Stimulated activated CD8-positive, alpha-beta memory T cell treated with anti-CD3 and anti-CD28 coated beads, Interleukin-15, amount 100 ng/mL, for 24 hours (primary cell): ENCODE measurements at places on chromosomes 12 and 14.

DNA sequence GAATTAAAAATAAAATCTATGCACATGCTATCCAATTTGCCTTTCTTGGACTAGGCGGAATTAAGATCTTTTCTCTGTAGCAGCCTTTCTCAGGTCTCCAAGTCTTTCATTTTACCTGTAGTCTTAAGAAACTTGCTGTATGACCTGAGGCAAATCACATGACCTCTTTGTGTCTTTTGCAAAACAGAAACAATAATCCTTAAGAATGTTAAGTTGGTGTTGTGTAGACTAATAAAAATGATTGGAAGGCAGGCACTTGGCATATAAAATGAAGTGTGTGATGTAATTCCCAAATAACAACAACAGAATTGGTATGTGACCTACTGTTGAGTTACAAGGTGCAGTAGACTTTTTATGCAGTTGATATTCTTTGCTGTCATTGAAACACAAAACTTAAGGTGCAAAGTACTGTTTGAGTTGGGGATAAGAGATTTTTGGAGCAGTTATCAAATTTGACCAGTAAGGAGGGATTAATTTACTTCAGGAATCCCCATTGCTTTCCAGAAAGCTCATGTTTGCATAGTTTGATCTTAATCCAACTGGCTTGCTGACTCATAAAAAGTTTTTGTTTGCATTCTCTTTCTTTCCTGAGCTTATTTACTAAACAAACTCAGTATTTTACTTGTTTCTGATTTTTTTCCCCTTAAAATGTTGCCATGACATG is 51.4 kb downstream of the SUSD6 start:
- no peak for DNase-seq

DNA sequence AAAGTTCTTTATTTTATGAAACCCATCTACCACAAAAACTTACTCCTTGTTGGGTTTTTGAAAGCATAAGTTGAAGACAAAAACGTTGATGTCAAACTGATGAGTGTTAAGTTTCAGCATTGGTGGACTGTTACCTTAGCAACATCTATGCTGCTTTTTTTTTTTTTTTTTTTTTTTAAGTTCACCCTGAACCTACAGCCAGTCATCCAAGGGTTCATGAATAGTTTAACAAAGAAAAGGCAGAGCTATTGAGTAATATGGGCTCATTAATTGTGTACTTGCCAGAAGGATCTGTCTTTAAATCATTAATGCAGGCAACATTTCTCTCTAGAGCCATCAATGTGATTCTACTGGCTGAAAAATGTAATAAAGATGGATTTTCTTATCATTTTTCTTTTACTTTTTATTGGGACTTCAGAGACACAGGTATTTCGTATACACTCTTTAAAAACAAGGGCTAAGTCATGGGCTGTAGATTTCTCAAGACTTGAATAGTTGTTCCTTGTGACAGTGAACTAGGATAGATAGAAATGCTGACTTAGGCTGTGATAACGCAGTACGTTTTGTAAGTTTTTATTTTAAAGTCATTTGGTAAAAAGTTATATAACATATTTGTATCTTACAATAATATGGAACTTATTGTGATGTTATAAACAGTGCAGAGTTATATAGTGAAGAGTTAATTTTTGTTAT is at the start of gene PTPRQ:
Gene PTPRQ (plus strand): TSS at position 262 of the 693 bp plus-strand sequence. CDS start 111 bp downstream, at position 373.
- DNase-seq = no peak

DNA sequence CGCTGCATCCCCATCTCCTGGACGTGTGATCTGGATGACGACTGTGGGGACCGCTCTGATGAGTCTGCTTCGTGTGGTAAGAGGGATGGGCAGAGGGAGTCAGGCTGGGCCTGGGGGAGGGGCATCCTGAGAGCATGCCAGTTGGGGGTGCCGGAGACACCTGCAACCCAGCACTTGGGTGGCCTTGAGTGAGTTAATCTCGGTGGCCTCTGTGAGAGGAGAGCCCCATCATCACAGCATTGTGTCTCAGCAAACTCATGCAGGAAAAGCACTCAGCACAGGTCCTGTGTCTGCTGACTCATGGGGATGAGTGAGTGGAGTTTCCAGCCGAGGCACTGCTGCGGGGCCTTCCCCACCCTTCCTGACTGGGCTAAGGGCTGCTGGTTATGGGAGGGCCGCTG is 19.6 kb upstream of the LRP1-AS start:
- no peak for DNase-seq

DNA sequence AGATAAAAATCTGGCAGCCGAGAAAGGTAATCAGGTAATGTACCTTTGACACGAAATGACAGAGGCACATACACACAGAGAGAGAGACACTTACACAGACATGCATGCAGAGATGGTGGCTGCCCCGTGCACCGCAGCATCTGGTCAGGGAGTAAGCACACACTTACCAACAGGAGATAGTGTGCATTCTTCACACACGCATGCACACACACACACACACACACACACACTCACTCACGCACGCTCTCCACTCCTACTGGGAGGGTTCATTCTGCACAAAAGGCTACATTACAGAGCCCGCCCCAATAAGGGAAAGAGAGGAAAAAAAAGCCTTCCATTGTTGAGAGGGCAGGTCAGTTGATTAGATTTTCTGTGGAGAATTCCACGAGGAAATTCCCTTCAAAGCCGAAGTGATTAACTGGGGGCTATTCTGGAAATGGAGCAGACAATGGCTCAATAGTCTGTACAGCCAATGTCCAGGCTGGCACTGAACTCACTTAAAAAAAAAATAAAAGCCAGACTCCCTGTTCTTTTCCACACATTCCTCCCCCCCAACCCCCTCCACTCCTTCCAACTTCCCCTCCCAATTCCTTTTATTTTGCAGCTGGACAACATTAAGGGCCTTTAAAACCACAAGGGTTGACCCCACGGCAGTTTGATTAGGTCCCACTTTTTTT is 1.4 kb upstream of the SOX5 start:
- no peak for DNase-seq

DNA sequence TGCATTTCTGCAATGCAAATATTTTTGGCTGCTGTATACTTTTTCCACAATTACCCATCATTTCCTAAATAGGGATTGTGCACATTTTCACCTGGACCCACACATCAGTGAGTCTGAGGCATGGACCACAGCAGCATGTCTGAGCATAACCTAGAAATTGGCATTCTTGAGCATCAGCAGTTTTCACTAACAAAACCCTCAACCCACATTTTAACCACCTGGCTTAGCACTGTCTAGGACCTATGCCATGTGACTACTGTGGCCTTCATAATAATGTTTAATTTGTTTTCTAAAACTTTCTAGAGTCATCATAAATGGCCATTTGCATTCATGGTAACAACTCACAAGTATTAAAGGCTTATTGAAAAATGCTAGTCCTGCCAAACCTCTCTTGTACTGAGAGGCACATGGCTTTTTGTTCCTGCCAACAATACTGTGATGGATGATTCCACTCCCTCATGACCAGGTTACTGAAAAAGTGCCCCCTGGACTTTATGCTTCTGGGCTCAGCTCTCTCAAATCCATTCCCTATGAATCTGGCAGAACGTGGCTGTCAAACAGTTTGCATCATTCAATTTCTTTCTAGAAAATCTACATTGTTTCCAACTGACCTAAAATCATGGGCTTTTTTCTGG is 240.0 kb downstream of the MDGA2 start:
- no peak for DNase-seq

- DNase-seq = no peak
Measured at GRCh38 chr14:96662116-96662970, 134.8 kb upstream of the VRK1 start.

GRCh38 chr14:72828604-72829003 is 65.3 kb downstream of the DPF3 start:
- no peak for DNase-seq

DNA sequence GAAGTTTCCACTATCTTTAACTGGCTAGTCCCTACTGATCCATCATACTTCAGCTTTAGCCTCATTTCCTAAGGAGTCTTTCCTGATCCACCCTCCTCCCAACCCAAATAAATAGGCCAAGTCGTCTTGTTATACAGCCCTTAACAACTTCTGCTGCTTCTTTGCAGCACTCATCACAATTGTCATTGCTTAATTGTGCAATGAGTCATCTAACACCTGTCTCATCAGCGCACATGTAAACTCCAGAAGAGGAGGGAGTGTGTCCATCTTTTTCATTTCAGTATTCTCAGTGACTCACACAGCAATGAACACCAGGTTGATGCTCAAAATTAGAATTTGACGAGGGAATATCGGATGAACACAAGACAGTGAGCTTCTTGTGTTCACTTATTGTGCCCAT is 87.3 kb downstream of the SUDS3 start:
- DNase-seq = no peak

GRCh38 chr14:74476607-74477006 is 16.5 kb downstream of the NPC2 start:
- no peak for DNase-seq

DNA sequence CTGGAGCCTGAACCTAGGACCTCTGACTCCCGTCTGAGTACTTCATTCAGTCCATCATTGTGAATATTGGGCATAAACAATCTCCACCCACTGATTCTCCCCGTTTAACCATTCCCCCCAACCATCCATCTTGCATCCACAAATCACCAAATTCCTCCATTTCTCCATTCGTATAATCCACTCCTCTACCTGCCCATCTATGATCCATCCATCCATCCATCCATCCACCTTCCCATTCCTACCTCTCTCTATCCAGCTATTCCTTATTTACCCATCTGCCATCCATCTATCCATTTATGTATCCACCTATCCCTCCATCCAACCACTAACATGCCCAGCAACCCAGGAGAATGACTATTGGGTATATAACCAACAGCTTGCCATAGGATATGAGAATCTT is 87.5 kb downstream of the CALM1 start:
- DNase-seq = no peak

DNA sequence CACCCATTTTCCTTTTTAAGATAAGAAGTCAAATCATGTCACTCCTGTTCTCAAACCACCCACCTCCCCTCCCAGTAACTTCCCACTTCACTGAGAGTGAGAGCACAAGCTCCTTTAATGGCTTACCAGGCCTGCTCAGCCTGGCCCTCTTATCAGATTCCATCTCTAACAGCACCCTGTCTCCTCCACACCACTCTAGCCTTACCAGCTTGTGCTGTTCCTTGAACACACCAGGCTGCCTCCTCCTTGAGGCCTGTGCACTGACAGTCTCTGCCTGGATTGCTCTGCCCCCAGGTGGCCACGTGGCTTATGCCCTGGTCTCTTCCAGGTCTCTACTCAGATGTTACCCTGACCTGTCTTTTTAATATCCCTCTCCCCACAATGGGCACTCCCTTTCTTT is 40.1 kb upstream of the EVL start:
- DNase-seq = no peak

- DNase-seq = no peak
Measured at GRCh38 chr12:127024791-127025190, 1242.2 kb upstream of the TMEM132C start.

DNA sequence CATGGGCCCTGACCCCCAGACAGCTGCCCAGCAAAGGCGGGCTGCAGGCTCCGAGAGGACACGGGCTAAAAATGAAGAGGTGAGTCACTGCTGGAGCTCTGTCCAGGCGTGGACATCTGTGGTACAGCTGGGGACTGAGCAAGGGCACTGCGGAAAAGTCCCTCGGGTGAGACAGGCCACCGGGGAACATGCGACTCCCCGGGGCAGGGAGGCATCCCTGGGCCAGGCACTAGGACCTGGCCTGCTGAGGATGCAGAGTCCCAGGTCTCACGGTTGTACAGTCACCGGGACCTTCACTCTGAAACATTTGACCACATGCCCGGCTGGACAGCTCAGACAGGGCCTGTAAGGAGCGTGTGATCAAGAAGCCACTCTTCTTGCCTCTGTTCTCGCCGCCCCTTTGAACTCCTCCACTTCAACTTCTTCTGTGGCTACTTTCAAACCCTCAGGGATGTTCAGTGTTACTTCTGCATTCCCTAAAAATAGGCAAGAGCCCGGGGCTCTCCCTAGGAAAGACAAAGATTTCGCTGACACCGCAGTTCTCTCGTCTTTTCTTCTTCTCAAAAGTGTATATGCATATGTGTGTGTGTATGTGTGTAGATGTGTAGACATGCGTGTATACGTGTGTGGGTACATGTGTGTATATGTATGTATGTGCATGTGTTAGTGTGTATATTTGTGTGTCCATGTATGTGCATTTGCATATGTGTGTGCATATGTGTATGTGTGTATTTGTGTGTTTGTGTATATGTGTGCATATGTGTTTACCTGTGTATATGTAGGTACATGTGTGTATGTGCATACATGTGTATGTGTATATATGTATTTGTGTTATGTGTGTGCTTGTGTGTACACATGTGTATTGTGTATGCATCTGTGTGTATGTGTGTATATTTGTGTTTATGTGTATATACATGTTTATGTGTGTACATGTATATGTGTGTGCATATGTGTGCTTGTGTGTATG is 5.0 kb upstream of the RFLNA start:
- no peak for DNase-seq

- DNase-seq = no peak
Measured at GRCh38 chr14:75875958-75876357, 105.8 kb downstream of the TGFB3 start.

DNA sequence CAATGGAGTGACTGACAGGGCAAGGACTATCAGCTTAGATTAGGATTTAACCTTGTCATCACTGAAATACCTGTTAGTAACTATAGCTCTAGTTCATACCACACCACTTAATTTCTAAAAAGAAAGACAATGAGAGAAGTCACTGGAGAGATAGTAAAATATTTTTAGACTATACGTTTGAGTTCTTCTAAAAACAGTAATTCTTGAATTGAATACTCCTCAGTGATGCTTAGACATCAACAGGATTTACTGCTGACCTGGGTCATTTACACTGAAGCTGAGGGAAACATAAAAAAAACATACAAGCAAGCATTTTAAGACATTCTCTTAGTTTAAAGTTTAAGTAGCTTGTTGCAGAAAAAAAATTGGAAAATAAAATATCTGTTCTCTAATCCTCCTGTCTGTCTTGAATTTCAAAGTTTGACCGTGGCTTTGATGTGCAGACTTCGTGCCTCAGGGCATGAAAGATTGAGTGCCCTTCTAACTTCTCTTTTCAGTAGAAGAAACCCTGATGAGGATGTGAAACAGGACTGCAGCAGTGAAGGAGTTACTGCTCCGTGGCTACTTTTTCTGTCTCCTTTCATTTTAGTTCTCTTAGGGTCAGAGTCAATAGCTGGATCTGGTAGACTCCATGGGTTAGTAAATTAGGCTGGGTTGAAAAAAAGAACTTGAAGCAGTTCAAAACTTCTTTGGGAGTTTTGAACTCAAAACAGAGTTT is 172.2 kb downstream of the PTPRO start:
- no peak for DNase-seq

DNA sequence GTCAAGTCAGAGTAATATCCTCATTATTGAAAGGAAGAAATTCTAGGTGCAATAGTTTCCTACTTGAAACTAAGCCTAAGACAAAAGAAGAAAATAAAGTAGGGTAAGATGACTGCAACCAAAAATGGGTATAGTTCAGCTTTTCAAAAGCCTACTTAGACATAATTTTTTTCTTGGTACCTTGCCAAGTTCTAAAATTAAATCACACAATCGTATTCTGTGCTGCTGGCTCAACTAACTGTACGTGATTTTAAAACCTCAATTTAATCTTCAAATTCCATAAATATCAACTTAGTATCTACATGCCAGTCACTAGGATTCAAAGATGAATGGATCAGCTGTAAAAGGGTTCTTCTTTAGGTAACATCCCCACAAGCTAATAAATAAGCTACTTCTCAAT is 56.9 kb downstream of the SCAF11 start:
- no peak for DNase-seq
